ENCODE measurements at places on chromosomes 2 and 18.

DNA sequence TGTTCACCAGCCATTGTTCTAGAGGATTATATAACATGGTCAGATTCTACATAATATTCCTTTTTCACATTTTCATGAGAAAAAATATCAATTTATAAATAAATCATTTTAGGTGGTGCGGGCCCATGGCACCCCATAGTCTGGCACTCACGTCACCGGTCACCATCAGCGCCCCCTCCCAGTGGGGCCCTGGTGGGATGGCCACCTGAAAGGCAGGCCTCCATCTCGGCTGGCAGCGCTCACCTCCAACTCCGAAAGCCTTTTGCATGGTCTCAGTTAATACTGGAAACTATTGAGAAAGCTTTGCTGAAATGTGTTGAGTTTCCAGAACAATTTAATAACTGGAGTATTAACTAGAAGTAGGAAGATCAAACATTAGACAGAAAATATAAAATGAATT lies 141.4 kb upstream of the SALL3 start:
- DNase-seq, result no peak

- DNase-seq, result peak; percentile 33
These were observed at the start of gene DOK6 for GRCh38 chr18:69400253-69400975. TSS of gene DOK6 (plus strand) at chr18:69400888.

DNA sequence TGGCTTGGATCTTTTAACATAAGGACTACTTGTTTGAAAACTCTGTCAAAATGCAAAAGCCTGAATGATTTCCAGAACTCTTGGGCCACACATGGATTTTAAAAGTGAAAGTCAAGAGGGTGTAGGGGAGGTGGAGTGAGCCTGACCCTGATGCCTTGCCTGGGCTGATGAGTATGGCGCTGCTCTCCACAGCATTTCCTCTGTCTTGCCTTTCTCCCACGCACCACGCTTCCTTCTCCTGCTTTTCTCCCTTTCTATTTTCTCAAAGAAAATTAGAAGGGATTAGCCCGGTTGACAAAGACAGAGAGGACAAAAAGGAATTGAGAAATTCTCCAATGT lies 207.0 kb upstream of the CCDC68 start:
- no peak for DNase-seq

- no peak for DNase-seq
These were observed 119.3 kb downstream of the PRKCE start for GRCh38 chr2:45770811-45771210.

GRCh38 chr2:64915510-64915900 lies 73.7 kb upstream of the SLC1A4 start:
- DNase-seq, result no peak

GRCh38 chr2:106020032-106020431 lies 174.1 kb downstream of the UXS1 start:
- no peak for DNase-seq

- DNase-seq, result peak; percentile 37
These were observed 55.0 kb downstream of the MAPK4 start for GRCh38 chr18:50614838-50615237.

GRCh38 chr2:167843657-167844056 lies 403.7 kb downstream of the STK39 start:
- DNase-seq, result no peak

GRCh38 chr2:101748000-101748399 lies 50.5 kb downstream of the MAP4K4 start:
- peak; percentile 59 for DNase-seq

GRCh38 chr18:48878471-48878870 lies 72.3 kb downstream of the SMAD7 start:
- no peak for DNase-seq

- DNase-seq, result no peak
These were observed 24.9 kb upstream of the YWHAQ start for GRCh38 chr2:9655441-9656269.

GRCh38 chr2:45823723-45824206 lies 172.3 kb downstream of the PRKCE start:
- peak; percentile 74 for DNase-seq

DNA sequence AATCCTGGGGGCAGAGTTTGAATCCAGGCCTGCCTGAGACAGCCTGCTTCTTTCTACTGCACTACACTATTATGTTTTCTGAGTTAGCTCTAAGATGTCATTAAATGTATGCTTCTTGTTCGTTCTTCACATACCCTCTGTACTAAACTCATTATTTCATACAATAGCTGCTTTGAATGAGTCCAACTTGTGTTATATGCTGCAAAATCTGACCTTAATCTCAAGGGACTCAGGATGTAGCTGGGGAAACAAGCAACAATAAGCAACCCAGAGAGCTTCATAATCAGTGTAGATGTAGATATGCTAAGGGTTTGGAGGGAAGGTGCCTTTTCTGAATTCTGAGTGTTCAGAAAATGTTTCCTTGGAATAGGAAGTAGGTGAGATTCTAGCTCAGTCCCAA lies 14.4 kb downstream of the FMNL2 start:
- no peak for DNase-seq

GRCh38 chr2:214808981-214809750 lies at the start of gene BARD1:
TSS of gene BARD1 (minus strand) at chr2:214809683. CDS start at chr2:214809569, 114 bp downstream.
- no peak for DNase-seq

DNA sequence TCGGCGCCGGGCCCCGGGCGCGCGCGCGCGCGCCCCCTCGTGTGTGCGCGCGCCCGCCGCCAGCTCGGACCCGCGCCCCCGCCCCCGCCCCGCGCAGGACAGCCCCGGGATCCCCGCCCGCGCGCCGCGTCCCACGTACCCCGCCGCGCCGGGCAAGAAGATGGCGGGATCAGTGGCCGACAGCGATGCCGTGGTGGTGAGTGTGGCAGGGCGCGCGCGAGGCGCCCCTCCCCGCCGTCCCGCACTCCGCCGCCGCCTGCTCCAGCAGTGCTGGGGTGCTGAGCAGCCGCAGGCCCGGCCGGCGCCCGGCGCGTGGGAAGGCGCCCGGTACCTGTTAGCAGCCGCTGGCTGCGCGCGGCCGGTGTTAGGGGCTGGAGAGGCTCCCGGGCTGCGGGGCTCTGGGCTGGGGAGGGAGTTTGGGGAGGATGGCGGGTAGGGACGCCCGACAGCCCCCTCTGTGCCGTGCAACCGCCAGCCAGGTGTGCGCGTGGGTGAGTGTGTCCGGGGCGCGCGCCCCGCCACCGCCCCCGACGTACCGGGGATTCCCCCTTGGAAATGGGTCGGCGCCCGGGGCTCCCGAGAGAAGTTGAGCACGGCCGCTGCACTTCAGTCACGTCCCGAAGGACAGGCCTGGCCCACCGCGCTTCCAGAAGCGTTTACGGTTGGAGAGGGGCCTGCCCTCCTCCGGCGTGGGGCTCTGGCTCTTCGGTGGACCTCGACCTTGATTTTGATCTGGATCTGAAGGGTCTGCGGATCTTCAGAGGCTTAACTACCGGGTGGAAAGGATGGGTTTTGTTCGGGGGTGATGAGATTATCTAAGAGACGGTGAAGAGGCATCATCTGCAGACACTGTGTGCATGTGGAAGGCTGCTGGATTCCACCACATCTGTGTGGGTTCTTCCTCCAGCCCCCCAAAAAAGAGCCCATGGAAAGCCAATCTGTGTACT lies 697 bp downstream of the LGALSL start:
- no peak for DNase-seq

GRCh38 chr2:198168651-198169050 lies 364.3 kb downstream of the PLCL1 start:
- DNase-seq, result no peak

DNA sequence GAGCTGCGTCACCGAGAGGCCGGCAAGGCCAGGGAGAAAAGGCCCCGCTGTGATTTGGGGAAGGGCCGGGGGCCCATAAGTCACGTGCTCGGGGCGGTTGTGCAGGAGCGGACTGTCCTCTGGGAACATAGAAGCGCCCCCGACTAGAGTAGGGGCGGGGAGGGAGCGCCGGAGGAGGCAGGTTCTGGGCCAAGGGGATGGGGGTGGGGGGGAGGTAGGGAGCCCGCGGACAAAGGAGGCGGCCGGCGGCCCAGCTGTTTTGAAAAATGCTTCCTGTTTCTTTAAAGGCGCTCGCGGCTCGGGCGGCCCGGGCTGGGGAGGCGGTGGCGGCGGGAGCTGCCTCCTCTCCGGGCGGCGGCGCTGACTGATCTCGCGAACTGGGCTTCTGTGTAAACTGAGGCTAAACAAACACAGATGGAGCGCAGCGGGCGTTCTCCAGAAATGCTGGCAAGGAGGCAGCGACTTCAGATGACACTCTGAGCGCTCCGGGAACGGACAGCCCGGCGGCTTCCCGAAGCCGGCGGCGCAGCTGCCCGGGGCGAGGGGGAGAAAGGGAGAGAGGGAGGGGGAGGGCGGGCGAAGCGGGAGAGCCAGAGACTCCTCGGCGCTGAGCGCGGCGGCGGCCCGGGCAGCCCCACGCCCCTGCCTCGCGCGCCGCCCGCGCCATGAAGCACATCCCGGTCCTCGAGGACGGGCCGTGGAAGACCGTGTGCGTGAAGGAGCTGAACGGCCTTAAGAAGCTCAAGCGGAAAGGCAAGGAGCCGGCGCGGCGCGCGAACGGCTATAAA lies at the start of gene ATOH8:
Gene ATOH8 (plus strand): TSS at position 467 of the 788 bp plus-strand sequence. CDS start 199 bp downstream, at position 666.
- DNase-seq, result peak; percentile 43

GRCh38 chr2:47054036-47054555 lies 101.0 kb downstream of the STPG4 start:
- no peak for DNase-seq

- peak; percentile 90 for DNase-seq
These were observed 97.0 kb downstream of the RNF144A start for GRCh38 chr2:7014174-7014640.

DNA sequence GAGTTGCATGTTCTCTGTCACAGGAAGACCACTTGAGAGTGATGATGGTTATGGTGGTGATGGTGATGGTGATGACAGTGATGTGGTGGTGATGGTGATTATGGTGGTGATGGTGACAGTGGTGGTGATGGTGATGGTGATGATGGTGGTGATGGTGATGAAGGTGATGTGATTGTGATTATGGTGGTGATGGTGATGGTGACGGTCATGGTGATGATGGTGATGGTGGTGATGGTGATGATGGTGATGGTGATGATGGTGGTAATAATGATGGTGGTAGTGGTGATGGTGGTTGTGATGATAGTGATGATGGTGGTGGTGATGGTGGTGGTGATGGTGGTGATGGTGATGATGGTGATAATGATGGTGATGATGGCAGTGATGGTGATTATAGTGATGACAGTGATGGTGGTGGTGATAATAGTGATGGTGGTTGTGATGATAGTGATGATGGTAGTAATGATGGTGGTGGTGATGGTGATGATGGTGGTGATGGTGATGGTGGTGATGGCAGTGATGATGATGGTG lies 93.7 kb downstream of the ASB1 start:
- DNase-seq, result no peak

DNA sequence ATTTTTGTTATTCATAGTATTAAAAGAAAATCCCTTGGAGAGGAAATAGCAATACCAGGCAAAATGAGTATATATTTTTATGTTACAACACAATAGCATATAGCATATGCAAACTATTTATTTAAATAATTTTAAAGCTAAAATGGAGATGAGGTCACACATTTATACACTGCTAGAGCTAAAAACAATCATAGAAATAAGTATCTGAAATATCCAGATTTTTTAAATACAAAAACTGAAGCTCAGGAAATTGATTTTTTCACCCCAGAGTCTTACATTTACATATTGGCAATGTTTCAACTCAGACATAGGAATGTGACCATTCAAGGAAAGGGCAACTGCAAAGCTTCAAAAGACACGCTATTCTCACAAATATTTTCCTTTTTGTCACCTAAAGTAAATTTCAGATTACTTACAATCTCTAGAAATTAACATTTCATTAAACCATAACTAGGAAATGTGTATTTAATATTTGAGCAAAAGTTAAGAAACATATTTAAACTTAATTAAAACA lies 8.9 kb downstream of the TFPI start:
- DNase-seq, result no peak

- peak; percentile 12 for DNase-seq
These were observed 110.2 kb upstream of the PIEZO2 start for GRCh38 chr18:11259469-11260150.

- no peak for DNase-seq
These were observed 60.1 kb upstream of the CAPN13 start for GRCh38 chr2:30867385-30867784.

DNA sequence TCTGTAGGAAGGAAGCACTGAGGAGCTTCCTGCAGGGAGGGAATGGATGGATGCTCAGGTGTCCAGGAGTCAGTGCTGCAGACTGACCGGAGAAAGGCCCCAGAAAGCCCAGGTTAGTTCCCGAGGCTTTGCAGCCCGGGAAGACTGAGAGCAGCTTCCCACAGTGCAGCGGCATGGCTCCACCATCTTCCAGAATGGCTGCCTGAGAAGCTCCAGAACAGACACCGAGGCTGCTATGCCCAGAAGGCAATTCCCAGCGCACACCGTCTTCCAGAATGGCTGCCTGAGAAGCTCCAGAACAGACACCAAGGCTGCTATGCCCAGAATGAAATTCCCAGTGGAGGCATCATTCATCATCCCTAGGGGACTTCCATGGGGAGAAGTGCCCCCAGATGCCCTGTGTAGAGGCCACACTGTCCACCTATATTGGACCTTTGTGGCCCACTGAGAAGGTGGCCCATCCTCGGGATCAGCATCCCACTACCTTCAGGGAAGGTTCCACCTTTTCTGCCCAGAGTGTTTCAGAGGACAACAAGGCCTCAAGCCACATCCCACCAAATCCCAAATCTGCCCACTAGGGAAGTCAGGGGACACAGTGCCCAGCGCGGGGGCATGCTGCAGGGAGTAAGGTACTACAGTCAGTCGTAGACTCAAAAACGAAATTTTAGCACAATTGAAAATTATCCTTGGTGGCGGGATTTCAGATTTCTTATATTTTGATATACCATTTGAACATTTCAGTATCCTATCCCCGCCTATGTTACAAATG lies 80.5 kb downstream of the KCNF1 start:
- no peak for DNase-seq

GRCh38 chr2:147827088-147827375 lies 17.8 kb upstream of the ACVR2A start:
- DNase-seq, result no peak

DNA sequence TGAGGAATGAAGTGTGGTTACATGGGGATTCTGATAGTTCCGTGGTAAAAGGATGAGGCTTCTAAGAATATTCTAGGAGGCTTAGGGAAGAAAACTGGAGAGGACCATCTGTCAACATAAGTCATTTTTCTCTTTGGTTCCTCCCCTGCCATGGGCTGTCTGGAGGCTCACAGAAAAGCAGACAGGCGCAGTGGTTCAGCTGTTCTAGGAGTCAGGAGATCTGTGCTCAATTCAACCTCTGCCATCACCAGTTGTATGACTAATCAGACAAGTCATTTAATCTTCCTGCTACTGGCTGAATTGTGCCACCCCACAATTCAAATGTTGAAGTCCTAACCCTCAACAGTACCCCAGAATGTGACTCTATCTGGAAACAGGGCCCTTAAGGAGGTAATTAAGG lies 36.4 kb downstream of the ADAM17 start:
- no peak for DNase-seq

Measured in pons (tissue), 1 donor.